ENCODE measurements at places on chromosomes 6 and 20.

DNA sequence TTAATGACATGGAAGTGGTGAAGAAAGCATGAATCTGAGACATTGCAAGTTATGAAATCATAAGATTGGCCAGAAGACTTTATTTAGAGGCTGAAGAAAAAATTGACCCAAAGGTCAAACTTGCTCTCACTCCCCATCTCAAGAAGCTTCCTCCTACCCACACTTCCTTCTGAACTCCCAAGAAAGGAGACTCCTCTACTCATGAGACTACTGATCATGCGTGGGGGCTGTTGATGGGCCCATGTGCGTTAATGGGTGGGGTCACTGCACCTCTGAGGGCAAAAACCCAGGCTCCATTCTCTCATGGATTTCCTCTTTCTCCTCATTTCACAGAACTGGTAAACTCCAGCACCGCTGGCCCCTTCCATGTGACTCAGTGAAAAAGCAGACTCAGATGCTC, 470.6 kb upstream of the ARID1B start:
- DNase-seq = no peak

- no peak for DNase-seq
These were observed 15.8 kb upstream of the LIN28B start for GRCh38 chr6:104940893-104941728.

GRCh38 chr6:13089296-13089994, 238.9 kb downstream of the TBC1D7 start:
- no peak for DNase-seq

- DNase-seq = no peak
These were observed 11.4 kb downstream of the TEAD3 start for GRCh38 chr6:35485402-35485877.

All from activated CD4-positive, alpha-beta T cell treated with anti-CD3 and anti-CD28 coated beads, Interleukin-2, amount 50 U/mL, for 24 hours (primary cell).